ENCODE measurements at places on chromosomes 5 and 9. TPM values are rescaled to one million over a fixed set of nuclear protein-coding genes. Genes with fewer than 3 reads are reported as not detected.

GRCh38 chr9:99173570-99174504 is 47.9 kb downstream of the ALG2 start:
- H3K36me3 ChIP-seq, result no peaks in the 10 kb centered on the region
- H3K27ac ChIP-seq, result no peak overlapping the region
- DNase-seq, result no peak
- no peaks in the 10 kb centered on the region for H3K4me1 ChIP-seq

GRCh38 chr5:122156724-122157325 is 27.5 kb downstream of the ZNF474 start:
- H3K4me3 ChIP-seq, result no peak overlapping the region
- no peaks in the 10 kb centered on the region for H3K4me1 ChIP-seq
- H3K27me3 ChIP-seq, result no peaks in the 10 kb centered on the region
- peak; percentile 20 for DNase-seq
- no peaks in the 10 kb centered on the region for H3K36me3 ChIP-seq

DNA sequence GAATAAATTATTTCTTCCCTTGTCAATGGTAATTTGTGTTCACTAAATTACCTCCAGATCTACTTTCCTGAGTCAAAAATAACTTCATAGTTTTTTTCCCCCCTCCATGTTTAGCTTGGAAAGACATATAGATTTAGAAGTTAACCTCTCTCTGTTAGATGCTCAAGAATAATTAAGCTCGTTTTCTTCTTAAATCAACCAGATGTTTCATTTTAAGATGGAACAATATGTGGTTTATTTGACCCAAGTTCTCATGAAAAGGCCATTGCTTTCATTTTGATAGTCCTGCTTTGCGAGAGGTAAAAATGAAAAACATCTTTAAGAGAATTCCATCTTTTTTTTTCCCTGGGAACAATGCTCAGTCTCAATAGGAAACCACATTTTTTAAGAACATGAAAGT is 27.7 kb upstream of the GAS1 start:
- H3K4me3 ChIP-seq, result no peak overlapping the region
- no peaks in the 10 kb centered on the region for H3K36me3 ChIP-seq
- H3K27me3 ChIP-seq, result no peaks in the 10 kb centered on the region
- DNase-seq, result no peak

DNA sequence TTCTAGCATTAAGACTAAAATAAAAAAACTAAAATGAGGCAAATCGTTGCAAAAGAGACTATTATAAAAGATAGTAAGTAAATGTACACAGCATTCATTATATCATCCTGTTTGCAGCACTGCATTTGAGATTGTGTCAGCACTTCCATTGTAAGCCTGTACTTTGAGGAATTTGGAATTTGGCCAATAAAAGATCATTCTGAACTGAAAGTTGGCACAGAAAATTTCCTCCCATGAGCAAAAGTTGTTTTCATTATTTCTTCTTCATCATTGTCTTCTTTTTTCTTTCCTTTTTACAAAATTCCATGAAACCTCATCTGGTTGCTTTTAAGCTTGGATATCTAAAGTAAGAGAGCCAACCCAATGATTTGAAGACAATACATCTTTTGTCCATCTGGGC is 199.3 kb upstream of the ADAMTSL1 start:
- DNase-seq, result no peak
- H3K36me3 ChIP-seq, result no peaks in the 10 kb centered on the region
- no peak overlapping the region for H3K4me3 ChIP-seq

DNA sequence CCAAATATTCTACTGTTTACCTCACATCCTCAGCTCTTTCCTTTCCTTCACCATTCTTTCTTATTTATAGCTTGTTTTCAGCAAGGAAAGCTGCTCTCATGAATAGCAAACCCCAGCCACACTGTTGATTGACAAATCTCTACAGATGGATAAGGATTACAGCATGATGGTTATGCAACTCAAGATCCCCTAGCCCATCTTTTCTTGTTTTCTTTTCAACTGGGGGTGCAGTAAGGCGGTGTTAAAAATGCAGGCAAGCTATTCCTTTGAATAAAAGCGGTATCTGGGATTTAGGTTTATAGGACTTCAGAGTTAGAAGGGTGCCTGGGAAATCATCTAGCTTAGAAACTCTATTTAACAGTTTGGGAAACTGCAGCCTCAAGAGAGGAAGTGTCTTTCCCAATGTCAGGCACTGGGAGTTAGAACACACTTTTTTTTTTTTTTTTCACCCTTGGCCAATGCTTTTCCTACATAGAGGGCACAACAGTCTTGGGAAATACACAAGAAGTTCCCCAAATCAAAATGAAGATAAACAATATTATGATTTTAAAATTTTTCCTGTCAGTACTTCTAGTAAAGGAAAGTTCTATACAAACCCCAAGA is 2.6 kb downstream of the SPARC start:
- DNase-seq, result no peak
- no peaks in the 10 kb centered on the region for H3K27me3 ChIP-seq
- H3K36me3 ChIP-seq, result no peaks in the 10 kb centered on the region

DNA sequence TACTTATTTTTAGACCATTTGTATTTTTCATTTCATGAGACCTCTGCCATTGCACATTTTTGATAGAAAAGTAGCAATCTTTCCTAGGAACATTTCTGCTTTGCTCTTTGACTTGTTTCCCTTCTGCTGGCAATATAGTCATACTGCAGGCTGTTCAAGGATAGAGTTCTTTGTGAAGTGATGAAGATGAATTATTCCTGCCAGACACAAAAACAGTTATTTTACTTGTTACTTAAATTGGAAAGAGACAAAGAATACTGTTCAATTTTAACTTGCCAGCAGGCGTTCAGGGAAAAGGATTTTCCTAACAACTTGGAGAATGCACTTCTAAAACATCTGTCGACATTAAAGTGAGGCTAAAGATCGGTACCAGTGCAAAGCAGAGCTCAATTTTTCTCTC is 251.7 kb upstream of the ACTBL2 start:
- H3K4me3 ChIP-seq, result no peak overlapping the region
- H3K27me3 ChIP-seq, result no peaks in the 10 kb centered on the region
- no peak overlapping the region for H3K27ac ChIP-seq
- H3K36me3 ChIP-seq, result no peaks in the 10 kb centered on the region
- H3K4me1 ChIP-seq, result no peaks in the 10 kb centered on the region

- H3K27ac ChIP-seq, result peak within 1 kb of the TSS; percentile 93
- H3K4me1 ChIP-seq, result peaks cover 25% of the 10 kb centered on the region
- DNase-seq, result peak; percentile 98
- H3K4me3 ChIP-seq, result peak within 1 kb of the TSS; percentile 63
- no peaks in the 10 kb centered on the region for H3K36me3 ChIP-seq
Observed at GRCh38 chr5:119070828-119071560, at the start of gene DMXL1. TSS of gene DMXL1 (plus strand) at chr5:119071087. CDS start at chr5:119071570, 483 bp downstream.

- H3K36me3 ChIP-seq, result no peaks in the 10 kb centered on the region
- no peak overlapping the region for H3K27ac ChIP-seq
- no peaks in the 10 kb centered on the region for H3K4me1 ChIP-seq
- H3K4me3 ChIP-seq, result no peak overlapping the region
- no peak for DNase-seq
- H3K27me3 ChIP-seq, result no peaks in the 10 kb centered on the region
Observed at GRCh38 chr5:158522776-158523175, 576.9 kb downstream of the EBF1 start.

GRCh38 chr9:91842358-91843049 is 107.5 kb downstream of the ROR2 start:
- H3K27ac ChIP-seq, result no peak overlapping the region
- no peaks in the 10 kb centered on the region for H3K4me1 ChIP-seq
- H3K4me3 ChIP-seq, result no peak overlapping the region

- no peak overlapping the region for H3K27ac ChIP-seq
- no peak overlapping the region for H3K4me3 ChIP-seq
- peaks cover 12% of the 10 kb centered on the region for H3K4me1 ChIP-seq
- no peaks in the 10 kb centered on the region for H3K36me3 ChIP-seq
- no peak for DNase-seq
Observed at GRCh38 chr5:98767581-98767980, 5.9 kb upstream of the RGMB start.

- DNase-seq, result no peak
- H3K27me3 ChIP-seq, result no peaks in the 10 kb centered on the region
- H3K4me3 ChIP-seq, result no peak overlapping the region
- H3K27ac ChIP-seq, result no peak overlapping the region
Observed at GRCh38 chr9:128043467-128043868, 23.7 kb downstream of the NAIF1 start.

- DNase-seq, result no peak
- no peak overlapping the region for H3K4me3 ChIP-seq
- H3K4me1 ChIP-seq, result no peaks in the 10 kb centered on the region
- H3K27me3 ChIP-seq, result no peaks in the 10 kb centered on the region
Observed at GRCh38 chr5:52560366-52560765, 227.3 kb upstream of the ITGA1 start.

GRCh38 chr9:127588740-127589506 is 23.2 kb upstream of the STXBP1 start:
- no peak overlapping the region for H3K27ac ChIP-seq
- H3K4me3 ChIP-seq, result no peak overlapping the region
- no peak for DNase-seq
- no peaks in the 10 kb centered on the region for H3K27me3 ChIP-seq
- H3K4me1 ChIP-seq, result no peaks in the 10 kb centered on the region

GRCh38 chr5:131610198-131611063 is 24.6 kb downstream of the RAPGEF6 start:
- no peaks in the 10 kb centered on the region for H3K27me3 ChIP-seq
- no peak overlapping the region for H3K27ac ChIP-seq
- H3K4me3 ChIP-seq, result no peak overlapping the region
- H3K36me3 ChIP-seq, result no peaks in the 10 kb centered on the region
- DNase-seq, result no peak
- H3K4me1 ChIP-seq, result peaks cover 4% of the 10 kb centered on the region

DNA sequence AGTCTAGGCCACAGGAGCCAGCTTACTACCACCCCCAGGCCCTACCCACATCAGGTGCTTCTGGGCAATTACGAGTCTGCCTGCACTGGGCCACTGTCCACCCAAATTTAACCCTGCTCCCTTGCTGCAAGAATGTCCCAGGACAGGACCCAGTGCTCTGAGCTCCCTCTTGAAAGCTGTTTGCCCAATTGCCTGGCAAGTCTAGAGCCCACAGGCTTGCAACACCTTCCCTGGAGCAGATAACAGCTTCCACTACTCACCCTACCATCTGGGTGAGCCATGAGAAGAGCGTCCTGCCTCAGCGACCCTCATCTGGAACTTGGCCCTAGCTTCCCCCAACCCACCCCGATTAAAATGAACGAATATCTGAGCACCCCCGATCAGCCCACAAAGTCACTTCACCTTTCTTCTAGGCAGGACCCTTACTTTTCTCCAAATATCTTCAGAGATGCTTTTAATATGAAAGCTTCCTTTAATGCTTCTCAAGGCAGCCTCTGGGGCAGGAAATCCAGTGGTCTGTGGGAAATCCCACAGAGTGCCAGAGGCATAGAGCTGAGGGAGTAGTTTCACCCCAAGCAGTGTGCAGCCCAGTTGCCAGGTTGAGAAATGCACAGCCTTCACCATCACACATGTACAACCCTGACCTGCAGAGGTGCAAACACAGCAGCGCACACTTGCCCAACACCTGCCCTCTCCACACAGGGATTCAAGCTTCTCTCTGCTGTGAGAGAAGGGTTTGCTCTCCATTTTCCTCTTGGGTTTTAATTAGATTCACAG is 10.6 kb downstream of the ACSL6 start:
- no peaks in the 10 kb centered on the region for H3K27me3 ChIP-seq
- no peak overlapping the region for H3K4me3 ChIP-seq
- peaks cover 47% of the 10 kb centered on the region for H3K4me1 ChIP-seq

DNA sequence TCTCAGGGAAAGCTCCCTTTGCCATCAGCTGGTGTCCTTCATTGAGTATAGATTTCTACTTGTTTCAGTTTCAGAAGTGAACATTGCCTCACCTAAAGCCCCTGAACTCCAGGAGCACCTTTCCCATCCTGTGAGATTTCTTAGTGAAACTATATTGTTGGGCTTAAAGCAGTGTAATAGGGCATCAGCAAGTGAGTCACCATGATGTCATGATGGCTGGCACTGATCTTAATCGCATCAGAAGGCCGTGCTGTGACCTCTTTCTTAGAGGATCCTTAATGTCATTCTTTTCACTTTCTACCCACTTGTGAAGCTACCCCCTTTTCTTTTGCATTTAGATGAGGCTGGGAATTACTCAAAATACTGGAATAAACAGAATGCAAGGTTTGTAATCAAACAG is 401.3 kb downstream of the MTRR start:
- no peaks in the 10 kb centered on the region for H3K36me3 ChIP-seq
- no peak overlapping the region for H3K27ac ChIP-seq
- no peaks in the 10 kb centered on the region for H3K4me1 ChIP-seq
- DNase-seq, result no peak
- no peak overlapping the region for H3K4me3 ChIP-seq
- no peaks in the 10 kb centered on the region for H3K27me3 ChIP-seq

GRCh38 chr9:34372467-34373011 is 4.2 kb downstream of the MYORG start:
- peaks cover 4% of the 10 kb centered on the region for H3K4me1 ChIP-seq
- no peak overlapping the region for H3K4me3 ChIP-seq
- no peak overlapping the region for H3K27ac ChIP-seq
- H3K27me3 ChIP-seq, result no peaks in the 10 kb centered on the region

CDH9 gene
- total RNA-seq, result not detected

IQGAP2 gene
- total RNA-seq, result 114 TPM

PCDHB15 gene
- total RNA-seq, result not detected

ADGRV1 gene
- 1.1 TPM for total RNA-seq

FAM114A2 gene
- total RNA-seq, result 53.1 TPM

SLCO6A1 gene
- total RNA-seq, result not detected

TPPP gene
- 3.4 TPM for total RNA-seq

DNAJC18 gene
- 2.2 TPM for total RNA-seq

ITK gene
- total RNA-seq, result 297 TPM
